ENCODE measurements at places on chromosomes 16 and 17.
A peak's percentile ranks its signal among the peaks of the same experiment; 100 is the strongest.

DNA sequence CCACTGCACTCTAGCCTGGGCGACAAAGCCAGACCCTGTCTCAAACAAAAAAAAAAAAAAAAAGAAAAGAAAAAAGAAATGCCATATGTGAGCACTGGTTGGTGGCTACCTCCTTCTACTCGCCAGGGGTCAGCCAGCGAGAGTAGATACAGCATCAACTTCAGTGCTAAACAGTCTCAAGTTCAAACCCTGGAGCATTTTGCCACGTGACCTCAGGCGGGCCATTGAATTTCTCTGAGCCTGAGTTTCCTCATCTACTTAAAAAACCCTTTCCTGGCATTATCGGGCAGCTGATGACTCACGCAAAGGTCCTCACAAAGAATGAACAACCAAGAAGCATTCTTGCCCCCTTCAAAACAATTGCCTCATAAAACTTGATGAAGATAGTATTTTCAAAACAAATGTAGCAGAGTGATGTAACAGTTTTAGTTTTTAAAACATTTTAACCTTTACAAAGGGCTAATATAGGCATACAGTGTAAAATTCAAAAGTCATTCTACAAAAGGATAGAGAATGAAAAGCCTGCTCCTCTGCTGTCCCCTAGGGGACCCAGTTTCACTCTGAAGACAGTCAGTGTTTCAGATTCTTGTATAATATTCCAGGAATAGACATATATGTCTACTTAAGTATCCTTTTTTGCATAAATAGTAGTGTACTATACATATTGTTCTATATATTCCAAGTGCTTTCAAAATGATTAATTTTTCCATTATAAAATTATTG is 28.4 kb downstream of the DNAH2 start:
- DNase-seq = peak; percentile 94

DNA sequence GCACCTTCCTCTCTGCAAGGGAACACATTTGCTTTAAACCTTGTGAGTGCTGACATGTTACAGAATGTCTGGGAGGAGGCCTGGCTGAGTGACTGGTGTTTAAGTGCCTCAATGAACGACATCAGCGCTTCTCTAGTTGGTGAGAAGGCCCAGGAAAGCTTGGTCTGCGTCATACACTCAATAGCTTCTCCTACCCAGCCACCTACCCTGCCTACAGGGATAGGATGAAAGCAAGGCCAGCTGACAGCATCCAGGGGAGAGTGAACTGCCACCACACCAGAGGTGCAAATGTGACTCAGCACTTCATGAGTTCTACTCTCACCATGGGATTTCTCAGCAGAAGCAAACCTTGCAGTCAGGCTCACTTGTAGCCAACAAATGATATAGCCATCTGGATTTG is 31.7 kb upstream of the CFAP20 start:
- DNase-seq = no peak

- peak; percentile 79 for DNase-seq
These were observed at the start of gene ZBTB4 for GRCh38 chr17:7479213-7480088. Gene ZBTB4, minus strand, starts transcription at chr17:7479631. Its CDS starts 12,830 bp downstream, at chr17:7466801.

- peak; percentile 35 for DNase-seq
These were observed 69.7 kb downstream of the STXBP4 start for GRCh38 chr17:55038291-55038690.

- DNase-seq = peak; percentile 61
These were observed 16.8 kb upstream of the COL1A1 start for GRCh38 chr17:50218071-50218759.

DNA sequence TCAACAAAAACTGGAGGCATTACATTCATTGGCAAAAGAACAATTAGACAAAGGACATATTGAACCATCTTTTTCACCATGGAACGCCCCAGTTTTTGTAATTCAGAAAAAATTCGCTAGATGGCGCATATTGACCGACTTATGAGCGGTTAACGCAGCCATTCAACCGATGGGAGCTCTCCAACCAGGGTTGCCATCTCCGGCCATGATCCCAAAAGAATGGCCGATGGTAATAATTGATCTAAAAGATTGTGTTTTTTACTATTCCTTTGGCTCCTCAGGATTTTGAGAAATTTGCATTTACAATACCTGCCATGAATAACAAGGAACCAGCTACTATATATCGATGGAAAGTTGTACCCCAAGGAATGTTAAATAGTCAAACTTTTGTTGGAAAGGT is 21.4 kb downstream of the ALOX15B start:
- DNase-seq = peak; percentile 93

GRCh38 chr17:77968788-77969187 is 10.3 kb downstream of the TNRC6C start:
- no peak for DNase-seq

DNA sequence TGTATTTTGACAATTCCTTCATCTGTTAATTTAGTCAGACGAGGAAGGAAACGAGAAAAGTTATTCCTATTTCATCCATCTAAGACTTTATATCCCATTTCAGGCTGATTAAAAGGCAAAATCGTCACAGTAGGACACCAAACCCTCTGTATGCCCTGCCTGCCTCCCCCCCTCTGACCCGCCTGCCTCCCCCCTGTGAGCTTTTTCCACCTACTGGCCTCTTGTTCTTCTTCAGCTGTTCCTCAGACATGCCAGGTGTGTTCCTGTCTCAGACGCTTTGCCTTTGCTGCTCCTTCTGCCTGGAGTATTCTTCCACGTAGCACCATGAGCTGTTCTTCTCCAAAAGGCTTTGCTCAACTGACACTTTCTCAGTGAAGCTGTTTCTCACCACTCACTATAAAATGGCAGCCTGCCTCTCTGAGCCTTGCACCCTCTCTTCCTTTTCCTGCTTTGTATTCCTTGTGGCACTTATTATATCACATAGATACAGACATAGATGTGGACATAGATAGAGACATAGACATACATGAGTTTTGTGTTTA is 723.4 kb downstream of the MAF start:
- DNase-seq = no peak

GRCh38 chr16:77399546-77399945 is 35.3 kb downstream of the ADAMTS18 start:
- no peak for DNase-seq

Data from adipocyte (in vitro differentiated cells).